Cardiac fibroblast (primary cell): ENCODE measurements at places on chromosomes 5 and 9.

DNA sequence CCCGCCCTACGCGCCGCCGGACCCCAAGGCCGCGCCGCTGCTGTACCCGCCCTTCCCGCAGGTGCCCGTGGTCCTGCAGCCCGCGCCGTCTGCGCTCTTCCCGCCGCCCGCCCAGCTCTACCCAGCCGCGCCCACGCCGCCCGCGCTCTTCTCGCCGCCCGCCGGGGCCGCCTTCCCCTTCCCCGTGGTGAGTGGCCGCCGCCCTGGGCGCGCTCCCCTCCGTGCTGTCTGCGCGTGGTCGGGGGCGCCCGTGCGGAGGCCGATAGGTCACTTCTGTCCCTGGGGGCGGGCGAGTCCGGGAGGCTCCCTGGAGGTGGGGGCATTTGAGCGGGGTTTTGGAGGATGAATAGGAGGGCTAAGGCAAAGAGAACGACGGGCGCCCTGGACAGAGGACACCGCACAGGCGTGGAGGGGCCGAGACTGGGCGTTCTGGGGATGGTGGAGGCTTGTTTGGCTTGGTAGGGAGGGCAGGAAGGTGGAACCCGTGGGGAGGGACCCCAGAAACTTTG lies 9.6 kb downstream of the PRRT1B start:
- no peak for DNase-seq

DNA sequence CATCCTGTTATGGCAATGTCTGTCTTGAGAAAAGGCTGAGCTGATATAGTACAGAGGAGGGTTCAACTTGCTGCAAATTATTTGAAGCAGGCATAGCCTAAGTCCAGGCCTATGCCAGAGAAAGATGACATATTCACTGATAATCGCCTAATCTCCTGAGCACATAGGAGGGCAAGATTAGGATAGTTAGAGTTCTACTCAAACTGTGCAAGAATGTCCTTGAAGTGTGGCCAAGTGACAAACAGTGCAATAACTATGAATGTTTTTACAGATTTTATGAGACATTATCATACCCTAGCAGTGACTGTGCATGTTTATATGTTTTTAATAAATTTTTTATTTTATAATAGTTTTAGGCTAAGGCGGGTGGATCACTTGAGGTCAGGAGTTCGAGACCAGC lies 96.2 kb downstream of the TSSK1B start:
- peak; percentile 51 for DNase-seq

GRCh38 chr9:114611516-114612271 lies 603 bp downstream of the TMEM268 start:
- peak; percentile 72 for DNase-seq

DNA sequence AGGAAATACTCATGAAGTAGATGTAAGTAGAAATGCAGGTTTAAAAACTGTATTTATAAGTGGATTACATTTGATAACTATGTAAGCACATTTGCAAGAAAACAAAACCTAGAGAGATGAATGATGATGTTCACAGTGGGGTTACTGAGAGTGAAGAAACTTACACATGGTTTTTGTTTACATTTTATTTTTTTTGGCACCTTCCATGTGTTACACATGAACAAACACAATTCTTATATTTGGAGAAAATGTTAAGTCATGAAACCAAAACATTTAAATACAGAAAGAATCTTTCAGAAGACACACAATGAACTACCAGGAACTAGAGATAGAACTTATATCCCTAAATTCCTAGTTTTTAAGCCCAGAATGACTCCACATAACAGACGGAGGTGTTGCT lies 51.5 kb upstream of the SPATA31E1 start:
- no peak for DNase-seq

GRCh38 chr5:1128977-1129710 lies 17.3 kb upstream of the SLC12A7 start:
- no peak for DNase-seq

DNA sequence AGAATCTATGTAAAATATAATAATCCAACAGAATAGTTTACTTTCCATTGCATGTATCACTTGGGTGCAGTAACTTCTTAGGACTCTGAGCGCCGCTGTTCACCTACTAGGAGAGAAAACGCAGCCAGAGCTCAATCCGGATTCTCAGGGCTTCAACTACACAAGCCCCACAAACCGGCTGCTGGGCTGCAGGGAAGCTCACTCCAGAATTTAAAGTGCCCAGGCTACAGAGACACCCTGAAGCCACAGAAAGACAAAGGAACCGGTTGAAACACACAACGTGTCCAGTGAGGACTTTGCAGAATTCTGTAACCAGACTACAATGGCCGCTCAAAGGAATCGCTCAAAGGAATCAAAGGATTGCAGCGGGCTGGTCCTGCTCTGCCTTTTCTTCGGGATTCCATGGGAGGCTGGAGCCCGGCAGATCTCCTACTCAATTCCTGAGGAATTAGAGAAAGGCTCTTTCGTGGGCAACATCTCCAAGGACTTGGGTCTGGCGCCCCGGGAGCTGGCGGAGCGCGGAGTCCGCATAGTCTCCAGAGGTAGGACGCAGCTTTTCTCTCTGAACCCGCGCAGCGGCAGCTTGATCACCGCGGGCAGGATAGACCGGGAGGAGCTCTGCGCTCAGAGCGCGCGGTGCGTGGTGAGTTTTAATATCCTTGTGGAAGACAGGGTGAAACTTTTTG lies at the start of gene PCDHGA10:
Gene PCDHGA10, plus strand, starts transcription at position 134 of the 686 bp plus-strand sequence. Its CDS starts 189 bp downstream, at position 323.
- peak; percentile 81 for DNase-seq

DNA sequence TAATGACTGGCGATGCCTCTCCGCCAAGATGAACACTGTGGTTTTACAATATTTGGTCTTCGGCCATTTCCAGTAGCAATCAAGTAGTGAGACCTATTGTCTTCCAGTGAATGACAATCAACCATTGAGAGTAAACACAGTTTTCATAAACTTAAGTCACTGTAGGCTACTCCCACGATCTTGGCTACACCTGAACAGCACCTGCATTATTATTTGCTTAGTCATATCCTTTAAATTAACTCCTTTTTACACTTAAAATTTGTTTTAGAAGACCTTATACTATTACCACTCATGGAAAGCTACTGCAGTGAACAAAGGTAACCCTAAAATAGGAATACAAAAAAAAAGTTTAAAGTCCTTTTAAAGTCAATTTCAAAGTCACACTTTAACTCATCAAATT lies 58.2 kb downstream of the ZNF354C start:
- no peak for DNase-seq

GRCh38 chr5:32017692-32018367 lies 156.3 kb downstream of the GOLPH3 start:
- DNase-seq = peak; percentile 83
